ENCODE measurements at places on chromosomes 7 and 10. TPM values are rescaled to one million over a fixed set of nuclear protein-coding genes. Genes with fewer than 3 reads are reported as not detected.

The PRKCQ gene
- total RNA-seq = not detected

The BZW2 gene
- 136 TPM for total RNA-seq

The AQP1 gene
- total RNA-seq = 1.5 TPM

The FAM25C gene
- total RNA-seq = not detected

The SYNPO2L gene
- not detected for total RNA-seq

The FANK1 gene
- total RNA-seq = 1.3 TPM

The MNX1 gene
- not detected for total RNA-seq

The VAX1 gene
- not detected for total RNA-seq

The OR2F2 gene
- total RNA-seq = not detected

The TAS2R38 gene
- total RNA-seq = not detected

The ATOH7 gene
- not detected for total RNA-seq

The DGKB gene
- 0.15 TPM for total RNA-seq

The DYNC1I1 gene
- total RNA-seq = 0.66 TPM

The OGDHL gene
- total RNA-seq = 0.29 TPM

The CREM gene
- total RNA-seq = 24.6 TPM

The RAPGEF5 gene
- total RNA-seq = 1.3 TPM

The PHKG1 gene
- 0.99 TPM for total RNA-seq

The ITIH2 gene
- total RNA-seq = not detected

The COL26A1 gene
- not detected for total RNA-seq
